Mucosa of gallbladder (tissue), 1 donor: ENCODE measurements at places on chromosomes 1 and 21. TPM values are rescaled to one million over a fixed set of nuclear protein-coding genes. Genes with fewer than 3 reads are reported as not detected.

Gene GBP7
- not detected for total RNA-seq

Gene PGLYRP4
- not detected for total RNA-seq

Gene PPM1J
- total RNA-seq = 1.1 TPM

Gene SLC9C2
- total RNA-seq = not detected

Gene TRNP1
- total RNA-seq = 296 TPM

Gene LMX1A
- total RNA-seq = 0.12 TPM

Gene GRIK3
- total RNA-seq = 1.1 TPM

Gene HRNR
- not detected for total RNA-seq

Gene S100A14
- 56.9 TPM for total RNA-seq

Gene DDAH1
- 128 TPM for total RNA-seq

Gene UMODL1
- not detected for total RNA-seq

Gene SNX7
- total RNA-seq = 27.7 TPM

Gene ITPKB
- total RNA-seq = 30.6 TPM

Gene TNFSF18
- 0.09 TPM for total RNA-seq

Gene KCNN3
- 3.9 TPM for total RNA-seq

Gene AMY1A
- not detected for total RNA-seq

Gene AIM2
- 0.86 TPM for total RNA-seq

- no peak for DNase-seq
Observed at GRCh38 chr1:39387452-39387851, 104.0 kb upstream of the BMP8A start.

DNA sequence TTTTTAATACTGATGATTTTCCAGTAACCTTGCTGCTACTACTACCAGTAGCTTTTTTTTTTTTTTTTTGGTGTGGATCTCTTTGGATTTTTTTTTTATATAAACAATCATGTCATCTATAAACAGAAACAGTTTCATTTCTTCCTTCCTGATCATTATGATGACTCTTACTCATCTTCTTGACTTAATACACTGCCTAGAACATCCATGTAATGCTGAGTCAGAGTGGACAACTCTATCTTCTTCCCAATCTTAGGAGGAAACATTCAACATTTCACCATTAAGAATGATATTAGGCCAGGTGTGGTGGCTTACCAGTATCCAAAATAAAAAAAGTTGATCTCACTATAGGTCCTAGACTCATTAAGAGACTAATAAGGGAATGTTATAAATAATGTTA, 69.1 kb downstream of the RUSC1 start:
- DNase-seq = no peak

DNA sequence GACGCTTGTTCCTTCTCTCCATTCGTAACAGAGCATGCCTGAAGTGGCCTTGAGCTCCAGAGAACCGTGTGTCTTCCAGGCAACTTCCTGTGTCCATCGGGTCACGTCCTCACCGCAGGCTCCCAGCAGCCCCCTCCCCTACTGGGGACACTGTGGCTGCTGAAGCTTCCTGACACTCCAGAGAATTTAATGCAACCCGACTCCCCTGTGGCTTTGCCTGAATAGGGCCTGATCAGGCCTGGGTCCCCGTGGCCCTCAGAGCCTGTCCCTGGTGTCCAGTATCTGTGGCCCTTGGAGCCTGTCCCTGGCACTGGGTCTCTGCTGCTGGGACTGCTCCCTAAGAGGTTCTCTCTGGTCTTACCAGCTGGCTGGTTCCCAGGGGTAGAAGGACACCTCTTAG, 219.7 kb upstream of the VAMP3 start:
- no peak for DNase-seq

DNA sequence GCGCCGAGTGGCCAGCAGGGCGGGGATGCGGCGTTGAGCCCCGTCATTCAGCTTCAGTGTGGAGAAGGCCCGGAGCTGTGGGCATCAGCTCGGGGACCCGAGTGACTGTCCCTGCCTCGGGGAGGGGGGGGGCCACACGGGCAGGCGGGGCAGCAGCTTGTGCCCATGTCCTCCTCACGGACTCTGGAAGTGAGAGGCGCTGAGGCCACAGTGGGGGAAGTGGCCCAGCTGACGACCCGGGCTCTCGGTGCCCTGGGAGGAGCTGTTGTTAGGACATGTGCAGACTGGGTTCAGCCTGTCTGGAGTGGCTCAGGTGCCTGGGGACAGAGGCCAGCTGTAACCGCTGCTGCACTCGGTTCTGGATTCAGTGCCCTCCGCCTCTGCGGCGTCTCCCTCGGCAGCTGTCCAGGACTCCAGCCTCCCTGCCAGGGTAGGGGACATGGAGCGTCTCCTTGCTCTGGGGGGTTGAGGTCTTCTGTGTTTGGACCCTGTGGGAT, 71.1 kb downstream of the SKI start:
- DNase-seq = no peak

DNA sequence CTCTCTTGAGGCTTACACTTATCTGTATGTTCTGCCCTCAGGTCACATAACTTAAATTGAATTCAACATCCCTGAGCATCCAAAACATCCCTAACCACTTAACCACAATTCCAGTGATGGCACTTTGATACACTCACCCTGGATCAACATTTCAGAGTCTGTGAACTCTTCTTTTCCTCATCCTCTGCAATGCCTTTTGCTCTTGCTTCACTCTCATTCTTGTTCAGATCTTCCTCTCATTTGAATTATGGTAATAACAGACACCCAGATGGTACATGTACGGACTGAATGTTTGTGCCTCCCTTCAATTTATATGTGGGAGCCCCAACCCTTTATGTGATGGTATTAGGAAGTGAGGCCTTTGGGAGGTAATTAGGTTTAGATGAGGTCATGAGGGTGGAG, 33.4 kb downstream of the PTGER3 start:
- DNase-seq = no peak

GRCh38 chr1:156401681-156402081, 32.7 kb downstream of the RHBG start:
- no peak for DNase-seq

- DNase-seq = no peak
Observed at GRCh38 chr1:152497273-152497672, 13.3 kb upstream of the LCE5A start.

GRCh38 chr1:47545912-47546483, 108.2 kb downstream of the FOXD2 start:
- no peak for DNase-seq

DNA sequence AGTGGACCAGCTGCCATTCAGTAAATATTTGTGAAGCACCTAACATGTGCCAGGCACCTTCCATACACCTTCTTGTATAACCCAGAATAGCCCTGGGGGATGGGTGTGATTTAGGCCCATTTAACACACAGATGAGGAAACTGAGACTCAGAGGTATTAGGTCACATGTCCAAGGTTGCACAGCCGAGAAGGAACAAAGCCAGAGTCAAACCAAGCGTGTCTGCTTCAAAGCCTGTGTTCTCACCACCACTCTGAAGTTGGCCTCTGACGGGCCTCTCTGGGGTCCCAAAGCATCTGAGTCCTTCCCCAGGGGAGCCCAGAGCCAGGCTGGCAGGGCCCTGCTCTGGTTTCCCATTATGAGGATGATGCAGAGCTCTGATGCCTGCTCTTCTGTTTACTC, 65.1 kb downstream of the LACTBL1 start:
- DNase-seq = no peak

DNA sequence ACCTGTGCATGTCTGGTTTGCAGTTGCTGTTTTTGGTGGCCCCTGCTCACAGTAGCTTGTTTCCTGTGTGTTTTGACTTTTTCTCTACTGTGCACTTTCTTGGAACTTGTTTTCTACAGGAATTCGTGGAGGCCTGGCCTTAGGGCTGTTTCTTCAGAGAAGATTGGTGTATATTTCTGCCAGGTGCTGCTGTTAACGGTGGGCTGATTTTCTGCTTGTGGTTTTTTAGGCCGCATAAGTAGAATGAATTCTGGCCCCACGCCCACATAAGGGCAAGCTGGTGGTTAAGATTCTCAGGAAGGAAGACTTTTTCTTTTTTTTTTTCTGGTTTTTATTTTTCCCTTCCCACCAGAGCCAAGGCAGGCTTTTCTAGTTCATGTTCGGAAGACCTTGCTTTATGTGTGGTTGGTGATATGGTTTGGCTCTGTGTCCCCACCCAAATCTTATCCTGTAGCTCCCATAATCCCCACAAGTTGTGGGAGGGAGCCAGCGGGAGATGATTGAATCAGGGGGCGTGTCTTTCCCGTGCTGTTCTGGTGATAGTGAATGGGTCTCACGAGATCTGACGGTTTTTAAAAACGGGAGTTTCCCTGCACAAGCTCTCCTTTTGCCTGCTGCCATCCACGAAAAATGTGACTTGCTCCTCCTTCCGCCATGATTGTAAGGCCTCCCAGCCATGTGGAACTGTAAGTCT, 71.5 kb upstream of the DISP3 start:
- DNase-seq = no peak

DNA sequence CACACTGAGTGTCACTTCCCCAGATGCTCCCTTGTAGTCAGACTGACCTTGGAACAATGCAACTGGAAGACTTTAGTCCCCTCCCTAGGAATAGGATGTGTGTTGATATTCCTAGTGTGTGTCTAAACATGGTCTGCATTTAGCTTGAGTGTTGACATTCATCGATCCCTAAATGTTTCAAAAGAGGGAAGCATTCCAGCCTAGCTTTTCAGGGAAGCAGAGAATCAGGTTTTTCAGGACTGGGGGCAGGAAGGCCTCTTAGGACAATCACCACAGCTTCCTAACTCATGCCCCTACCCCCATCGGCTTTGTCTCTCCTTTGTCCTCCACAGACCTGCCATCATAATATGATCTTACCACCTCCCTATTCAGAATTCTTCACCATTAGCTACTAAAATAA, 43.4 kb downstream of the NMNAT2 start:
- DNase-seq = peak; percentile 63

GRCh38 chr1:193308438-193308837, 122.0 kb upstream of the B3GALT2 start:
- no peak for DNase-seq

- no peak for DNase-seq
Observed at GRCh38 chr1:169882039-169882511, 11.6 kb downstream of the SCYL3 start.

DNA sequence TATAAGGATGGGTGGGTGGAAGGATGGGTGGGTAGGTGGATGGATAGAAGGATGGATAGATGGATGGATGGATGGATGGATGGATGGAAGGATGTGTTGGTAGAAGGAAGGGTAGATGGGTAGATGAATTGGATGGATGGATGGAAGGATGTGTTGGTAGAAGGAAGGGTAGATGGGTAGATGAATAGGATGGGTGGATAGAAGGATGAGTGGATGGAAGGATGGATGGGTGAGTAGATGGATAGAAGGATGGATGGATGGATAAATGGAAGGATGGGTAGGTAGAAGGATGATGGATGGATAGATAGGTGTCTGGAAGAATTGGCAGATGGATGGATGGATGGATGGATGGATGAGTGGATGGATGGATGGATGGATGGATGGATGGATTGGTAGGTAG, 6.0 kb downstream of the MASP2 start:
- DNase-seq = no peak

DNA sequence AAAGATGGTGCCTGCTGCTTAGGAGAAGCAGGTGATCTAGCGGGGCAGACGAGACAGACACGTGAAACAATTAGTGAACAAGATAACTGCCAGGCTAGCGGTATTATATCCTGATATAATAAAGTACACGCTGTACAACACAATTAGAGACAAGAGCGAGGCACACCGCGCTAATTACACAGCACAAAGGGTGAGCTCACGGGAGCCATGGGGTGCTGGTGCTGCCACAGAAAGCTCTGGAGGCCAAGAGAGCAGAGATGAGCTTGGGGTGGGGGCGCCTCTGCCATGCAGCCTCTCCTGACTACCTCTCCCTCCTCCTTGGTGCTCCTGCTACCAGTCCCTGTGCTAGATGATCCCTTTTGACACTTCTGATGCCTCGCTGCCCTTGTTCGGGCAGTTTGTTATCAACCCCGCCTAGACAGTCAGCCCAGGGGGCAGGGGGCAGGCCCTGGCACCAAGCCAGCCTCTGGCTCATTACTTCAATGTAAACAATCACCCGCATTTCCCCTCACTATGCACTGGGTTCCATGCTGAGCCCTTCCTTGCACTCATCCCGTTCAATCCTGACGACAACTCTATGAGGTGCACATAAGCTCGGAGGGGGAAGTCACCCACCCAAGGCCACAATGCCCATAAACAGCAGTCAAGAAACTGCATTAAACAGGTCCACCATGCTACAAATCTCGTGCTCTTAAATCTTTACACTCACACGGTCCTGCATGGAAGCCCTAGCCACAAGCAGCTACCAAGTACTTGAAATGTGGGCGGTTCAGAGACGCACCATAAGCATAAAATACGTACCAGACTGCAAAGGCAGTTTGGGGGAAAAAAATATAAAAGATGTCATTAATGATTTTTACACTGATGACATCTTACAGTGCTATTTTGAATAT, 103.0 kb downstream of the SSBP3 start:
- no peak for DNase-seq

DNA sequence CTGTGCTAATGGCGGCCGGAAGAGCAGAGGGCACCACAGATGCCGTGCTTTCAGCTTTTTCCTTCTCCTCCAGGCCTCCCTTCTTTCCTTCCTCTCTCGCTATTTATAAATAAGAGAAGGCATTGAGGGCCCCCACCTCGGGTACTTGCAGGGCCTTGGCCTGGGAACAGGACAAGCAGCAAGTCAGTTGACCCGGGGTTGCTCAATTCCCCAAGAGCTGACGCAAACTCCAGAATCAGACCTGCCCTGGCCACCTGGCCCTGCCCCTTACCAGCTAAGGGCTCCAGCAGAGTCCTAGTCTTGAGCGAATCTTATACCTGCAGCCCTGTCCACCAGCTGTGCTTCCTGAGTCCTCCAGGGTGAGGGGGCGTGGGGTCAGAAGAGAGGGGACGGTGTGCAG, 13.5 kb downstream of the TNFRSF1B start:
- DNase-seq = peak; percentile 75

- no peak for DNase-seq
Observed at GRCh38 chr21:33387294-33387693, 15.9 kb upstream of the IFNGR2 start.

DNA sequence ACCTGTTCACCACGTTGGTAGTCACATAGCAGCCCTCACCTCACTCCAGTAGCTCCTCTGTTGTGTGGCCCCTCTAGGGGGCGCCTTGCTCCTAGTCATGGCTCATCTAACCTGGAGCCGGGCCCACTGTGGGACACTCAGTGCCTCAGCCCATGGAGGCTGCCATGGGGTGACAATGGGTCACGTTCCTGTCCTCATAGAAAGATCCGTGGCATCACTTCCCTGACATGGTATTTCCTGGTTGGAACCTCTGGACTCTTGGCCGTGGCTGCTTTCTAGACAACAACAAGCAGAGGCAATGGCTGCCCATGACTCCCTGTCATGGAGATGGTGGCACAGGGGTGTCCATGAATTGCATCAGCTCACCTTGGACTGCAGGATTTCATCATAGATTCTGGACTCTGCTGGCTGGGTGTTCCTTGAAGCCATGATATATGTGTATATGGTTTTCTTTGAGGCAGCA, 27.5 kb upstream of the SLAMF6 start:
- DNase-seq = no peak
